ENCODE measurements at places on chromosomes 6 and 20.

DNA sequence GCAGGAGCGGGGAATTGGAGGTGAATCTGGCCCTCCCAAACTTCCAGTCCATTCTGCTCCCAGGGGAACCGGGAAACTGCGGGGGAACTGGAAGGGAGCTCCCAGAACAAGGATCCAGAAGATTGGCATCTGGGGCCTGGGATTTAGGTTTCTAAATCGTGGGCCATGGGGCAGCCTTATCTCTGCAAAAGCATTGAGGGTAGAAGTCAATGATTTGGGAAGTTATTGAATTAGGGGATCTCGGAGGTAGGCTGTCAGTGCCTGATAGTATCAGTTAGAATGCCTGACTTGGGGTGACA lies 45.1 kb downstream of the HNF4A start:
- no peak for DNase-seq

DNA sequence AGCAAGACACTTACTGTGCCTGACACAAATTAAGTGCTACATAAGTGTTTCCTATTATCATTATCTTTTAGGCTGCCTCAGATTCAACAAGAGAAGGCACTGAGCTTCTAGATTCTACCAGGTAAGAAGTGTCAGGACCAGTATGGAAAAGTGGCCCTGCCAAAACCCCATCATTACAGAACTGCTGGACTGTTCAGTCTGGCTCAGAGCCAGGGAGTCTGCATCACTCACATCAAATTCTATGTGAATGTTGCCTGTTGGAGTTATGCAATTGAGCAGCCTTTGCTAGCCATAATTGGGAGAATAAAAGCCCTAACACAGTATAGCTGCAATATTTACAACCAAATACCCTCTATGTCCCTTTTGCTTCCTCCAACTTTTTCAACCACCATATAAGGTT lies 70.9 kb downstream of the ATG5 start:
- no peak for DNase-seq

- no peak for DNase-seq
Measured at GRCh38 chr6:40036186-40036585, 101.9 kb upstream of the MOCS1 start.

DNA sequence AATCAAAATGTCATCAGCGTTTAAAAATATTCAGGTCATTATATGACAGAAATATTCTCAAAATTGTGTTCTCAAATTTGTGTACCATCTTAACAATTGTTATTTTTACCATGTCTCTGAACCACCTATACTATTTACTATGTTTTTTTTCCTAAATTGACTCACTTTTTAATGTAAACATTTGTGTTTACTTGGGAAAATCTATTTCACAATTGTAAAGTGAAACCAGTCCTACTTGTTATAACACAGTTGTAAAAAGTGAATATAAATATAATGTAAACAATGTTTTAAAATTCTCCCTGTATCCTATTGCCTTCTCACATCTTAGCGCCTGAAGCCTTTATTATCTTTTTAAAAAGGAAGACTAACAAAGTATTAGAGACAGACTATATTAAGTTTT lies 83.5 kb downstream of the ADGRG6 start:
- DNase-seq, result no peak

GRCh38 chr20:22515264-22515663 lies 69.1 kb downstream of the FOXA2 start:
- no peak for DNase-seq

DNA sequence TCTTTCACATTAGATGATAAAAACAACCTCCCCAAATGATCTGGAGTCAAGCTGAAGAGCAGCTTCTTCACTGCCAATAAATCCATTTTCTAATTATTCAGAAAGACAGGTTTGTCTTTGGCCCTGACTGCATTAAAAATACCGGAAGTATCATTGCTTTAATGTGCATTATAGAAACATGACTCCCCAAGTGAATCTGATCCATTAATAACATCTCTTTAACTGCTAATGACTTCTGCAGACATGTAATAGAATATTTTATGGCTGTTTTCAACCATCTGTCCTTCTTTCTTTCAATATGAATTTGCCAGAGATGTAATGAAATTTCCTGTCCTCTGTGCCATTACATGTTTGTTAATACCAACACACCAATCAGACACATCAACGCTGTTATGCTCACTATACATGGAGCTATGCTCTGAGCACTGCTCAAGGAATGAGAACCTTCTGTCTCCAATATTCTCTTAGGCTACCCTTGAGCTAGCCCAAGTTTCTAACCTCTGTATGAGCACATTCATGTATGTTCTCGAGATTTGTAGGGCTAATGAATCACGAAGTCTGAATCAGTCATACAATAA lies 87.8 kb downstream of the LYRM4 start:
- DNase-seq, result no peak

DNA sequence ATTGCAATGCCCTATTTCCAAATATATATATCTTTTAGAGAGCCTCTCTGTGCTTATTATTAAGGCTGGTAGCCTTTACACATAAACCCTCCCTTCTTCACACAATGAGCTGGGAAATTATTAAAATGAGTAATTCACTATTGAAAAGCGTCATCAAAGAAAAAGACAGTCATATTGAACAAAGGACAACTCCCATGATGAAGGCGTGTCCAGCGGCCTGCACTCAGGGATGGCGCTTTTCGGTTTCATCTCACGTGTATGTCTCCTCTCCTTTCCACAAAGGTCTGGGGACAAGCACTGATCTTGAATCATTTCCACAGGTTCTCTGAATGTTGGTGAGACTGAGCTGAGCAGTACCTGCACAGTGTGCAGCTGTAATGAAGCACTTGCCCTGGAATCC lies 3.5 kb downstream of the SERPINB9 start:
- no peak for DNase-seq

DNA sequence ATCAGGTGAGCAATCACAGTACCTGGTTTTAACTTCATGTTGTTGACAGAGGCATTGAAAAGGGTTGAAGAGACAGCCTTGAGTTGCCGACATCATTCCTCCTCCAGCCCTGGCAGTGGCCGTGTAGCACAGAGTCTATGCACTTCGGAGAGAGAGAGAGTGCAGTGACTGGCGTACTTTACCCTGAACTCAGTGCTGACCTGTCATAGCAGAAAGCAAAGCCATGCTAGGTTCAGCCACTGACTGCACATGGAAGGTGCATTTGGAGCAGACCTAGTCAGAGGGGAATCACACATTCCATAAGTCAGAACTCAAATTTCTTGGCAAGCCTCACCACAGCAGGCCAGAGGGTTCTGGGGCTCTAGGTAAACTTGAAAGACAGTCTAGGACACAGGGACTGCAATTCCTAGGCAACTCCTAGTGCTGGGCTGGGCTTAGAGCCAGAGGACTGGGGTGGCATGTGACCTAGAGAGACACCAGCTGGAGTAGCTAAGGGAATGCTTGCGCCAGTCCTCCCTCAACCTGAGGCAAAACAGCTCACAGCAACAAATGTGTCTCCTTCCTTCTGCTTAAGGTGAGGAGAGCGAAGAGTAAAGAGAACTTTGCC lies 69.1 kb downstream of the ELOVL4 start:
- DNase-seq, result no peak

DNA sequence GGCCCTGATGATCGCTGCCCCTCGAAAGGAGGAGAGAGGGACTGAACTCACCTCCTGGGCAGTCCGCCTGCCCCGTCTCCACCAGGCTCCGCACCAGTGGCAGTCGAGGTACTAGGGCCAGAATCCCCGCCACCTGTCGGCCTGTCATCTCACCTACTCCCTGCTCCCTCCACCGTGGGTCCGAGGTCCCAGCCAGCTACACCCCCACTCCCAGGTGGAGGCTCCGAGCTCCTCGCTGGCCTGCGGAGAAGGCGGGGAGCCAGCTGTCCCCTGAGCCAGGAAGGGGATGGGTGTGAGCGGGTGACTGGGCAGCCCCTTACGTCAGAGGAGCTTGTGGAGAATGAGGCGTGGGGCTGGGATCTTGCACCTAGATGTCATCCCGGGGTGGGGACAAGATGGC lies 1066.5 kb upstream of the MANEA start:
- DNase-seq, result no peak
